ENCODE measurements at places on chromosomes 6 and 20.
A peak's percentile ranks its signal among the peaks of the same experiment; 100 is the strongest.

DNA sequence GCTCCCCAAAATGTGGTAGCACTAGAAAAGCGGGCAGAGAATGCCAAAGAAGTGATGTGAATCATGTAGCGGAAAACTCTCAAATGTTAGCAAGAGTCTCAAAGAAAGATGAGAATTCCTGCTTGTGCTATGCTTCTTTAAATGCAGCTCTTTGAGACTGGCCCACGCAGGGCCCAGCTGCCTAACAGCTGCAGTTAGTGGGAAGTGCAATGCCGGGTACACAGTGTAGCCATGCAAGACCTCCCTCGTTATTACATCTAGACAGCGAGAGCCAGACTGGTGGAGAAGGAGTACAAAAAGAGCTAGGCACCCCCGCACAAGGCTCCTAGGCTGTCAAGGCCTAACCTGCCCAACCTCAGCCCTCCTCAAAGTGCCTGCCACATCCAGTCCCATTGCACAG lies 201.7 kb upstream of the PRDM1 start:
- no peak for DNase-seq

- DNase-seq, result no peak
These were observed 232.5 kb upstream of the TAB2 start for GRCh38 chr6:149084808-149085556.

DNA sequence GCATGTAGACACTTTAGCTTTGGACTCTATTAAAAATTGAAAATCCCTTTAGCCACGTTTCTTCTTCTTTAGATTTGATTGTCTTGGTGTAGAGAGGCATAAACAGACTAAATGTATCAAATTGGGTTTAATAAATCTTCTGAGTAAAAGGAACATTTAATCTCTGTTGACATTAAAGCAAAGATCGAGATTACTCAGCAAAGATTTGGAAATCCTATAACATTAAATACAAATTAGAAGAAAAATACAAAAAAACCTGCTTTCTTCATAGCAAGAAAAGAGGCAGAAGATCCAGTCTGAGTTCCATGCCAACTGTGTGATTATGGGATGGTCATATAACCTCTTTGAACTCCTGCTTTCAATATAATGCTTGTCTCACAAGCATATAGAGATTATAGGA lies 172.3 kb downstream of the GJA1 start:
- no peak for DNase-seq

DNA sequence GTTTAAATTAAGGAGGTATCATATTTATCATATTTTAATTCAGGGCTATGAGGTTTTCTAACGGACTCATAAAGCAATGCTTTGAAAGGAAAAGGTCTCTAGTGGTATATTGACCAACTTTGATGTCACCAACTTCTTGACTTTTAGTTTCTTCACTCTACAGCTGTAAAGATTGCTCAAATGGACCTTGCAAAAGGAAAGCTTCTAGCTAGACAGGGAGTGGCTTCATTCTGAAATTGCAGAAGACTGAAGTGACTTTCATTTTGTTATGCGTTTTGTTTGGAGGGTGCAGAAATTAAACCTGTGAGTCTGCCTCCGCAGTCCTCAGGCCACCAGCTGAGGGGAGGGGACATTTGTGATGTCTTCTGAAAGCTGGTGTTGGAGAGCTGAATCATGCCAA lies 95.7 kb downstream of the SLC24A3 start:
- no peak for DNase-seq

DNA sequence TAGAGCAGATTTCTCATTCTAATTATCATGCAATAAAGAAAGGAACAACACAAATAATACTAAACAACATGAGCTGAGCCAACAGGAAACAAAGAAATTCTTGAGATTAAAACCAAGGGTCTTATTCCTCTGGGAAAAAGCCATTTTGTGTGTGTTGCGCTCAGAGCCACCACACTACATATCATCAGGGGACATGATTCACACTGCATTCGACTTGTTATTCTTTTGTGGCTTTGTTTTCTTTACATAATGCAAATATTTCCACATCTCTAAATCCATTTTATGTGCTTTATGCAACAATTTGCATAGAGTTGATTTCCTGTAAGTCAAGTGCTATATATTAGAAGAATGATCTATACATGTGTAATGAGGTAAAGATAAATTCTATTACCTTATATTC lies 719.6 kb downstream of the TBC1D32 start:
- DNase-seq, result no peak

DNA sequence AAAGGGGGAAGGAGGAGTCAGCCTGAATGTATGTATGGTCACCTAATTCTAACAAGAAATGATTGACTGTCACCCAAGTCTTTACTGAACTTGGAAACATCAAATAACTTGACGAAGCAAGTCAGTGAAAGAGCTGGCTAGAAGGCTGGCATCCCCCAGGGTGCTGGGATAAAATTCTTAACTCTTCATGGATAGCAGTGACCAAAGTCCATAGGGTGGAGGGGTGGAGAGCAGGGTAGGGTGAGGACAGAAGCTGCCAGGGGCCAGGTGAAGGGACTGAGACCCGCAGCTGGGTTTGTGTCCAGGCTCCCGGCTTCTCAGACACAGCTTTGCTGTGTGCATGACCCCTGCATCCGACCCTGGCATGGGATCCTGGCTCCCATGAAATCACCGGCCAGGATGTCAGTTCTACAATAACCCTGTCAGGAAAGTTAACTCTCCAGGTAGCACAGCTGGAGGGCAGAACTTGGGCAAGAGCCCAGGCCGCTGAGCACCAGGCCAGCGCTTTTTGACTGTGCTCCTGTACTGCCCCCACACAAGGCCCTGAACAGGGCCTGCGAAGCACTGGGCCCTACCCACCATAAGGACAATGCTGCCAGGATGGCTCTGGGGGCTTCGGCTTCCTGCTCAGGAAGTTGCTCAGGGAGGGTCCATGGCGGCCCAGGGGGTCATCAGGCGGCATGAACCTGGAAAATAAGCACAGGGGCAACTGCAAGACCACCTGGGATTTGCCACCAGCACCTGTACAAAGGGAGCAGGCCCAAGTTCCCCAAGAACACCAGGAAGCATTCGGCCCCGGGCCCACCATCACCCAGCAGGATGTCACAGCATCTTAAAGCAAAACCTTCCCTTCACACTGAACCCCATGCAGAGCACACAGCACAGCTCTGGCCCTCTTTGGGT lies 32.5 kb downstream of the ZC3H12D start:
- no peak for DNase-seq

- no peak for DNase-seq
These were observed 102.2 kb upstream of the EXOC2 start for GRCh38 chr6:795046-795685.

DNA sequence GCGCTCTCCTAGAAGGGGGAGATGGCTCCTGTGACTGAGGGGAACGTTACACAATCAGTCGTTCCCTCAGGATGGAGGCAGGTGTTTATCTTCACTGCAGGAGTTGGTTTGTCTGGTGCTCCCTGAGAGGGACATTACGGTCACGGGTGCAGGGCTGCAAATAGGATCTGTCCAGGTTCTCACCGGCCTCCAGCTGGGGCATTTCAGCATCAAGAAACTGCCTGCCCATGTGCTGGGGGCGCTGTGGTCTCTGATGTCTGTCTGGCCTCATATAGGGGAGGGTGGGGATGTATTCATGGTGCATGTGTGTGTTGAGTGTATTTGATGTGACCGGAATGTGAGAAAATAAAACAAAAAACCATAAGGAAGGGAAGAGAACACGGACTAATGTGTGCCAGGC lies 77.1 kb downstream of the TBC1D7 start:
- DNase-seq, result peak; percentile 53

DNA sequence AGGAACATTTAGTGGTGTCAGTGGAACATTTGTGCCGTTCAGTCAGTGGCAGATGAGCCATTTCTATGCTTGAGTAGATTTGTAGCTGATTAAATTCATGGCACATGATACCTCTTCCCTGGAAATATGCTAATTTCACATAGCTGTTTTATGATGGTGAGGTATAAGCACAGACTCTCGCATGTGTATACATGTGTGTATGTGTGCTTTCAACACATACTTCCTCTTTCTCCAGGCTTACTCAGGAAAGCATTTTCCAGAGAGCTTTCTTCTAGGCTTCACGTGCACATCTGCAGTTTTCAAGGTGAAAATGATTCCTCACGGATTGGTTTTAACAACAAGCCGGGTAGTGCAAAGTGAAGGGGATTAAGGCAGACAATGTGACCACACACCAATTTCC lies 396.5 kb downstream of the HDGFL1 start:
- DNase-seq, result no peak

DNA sequence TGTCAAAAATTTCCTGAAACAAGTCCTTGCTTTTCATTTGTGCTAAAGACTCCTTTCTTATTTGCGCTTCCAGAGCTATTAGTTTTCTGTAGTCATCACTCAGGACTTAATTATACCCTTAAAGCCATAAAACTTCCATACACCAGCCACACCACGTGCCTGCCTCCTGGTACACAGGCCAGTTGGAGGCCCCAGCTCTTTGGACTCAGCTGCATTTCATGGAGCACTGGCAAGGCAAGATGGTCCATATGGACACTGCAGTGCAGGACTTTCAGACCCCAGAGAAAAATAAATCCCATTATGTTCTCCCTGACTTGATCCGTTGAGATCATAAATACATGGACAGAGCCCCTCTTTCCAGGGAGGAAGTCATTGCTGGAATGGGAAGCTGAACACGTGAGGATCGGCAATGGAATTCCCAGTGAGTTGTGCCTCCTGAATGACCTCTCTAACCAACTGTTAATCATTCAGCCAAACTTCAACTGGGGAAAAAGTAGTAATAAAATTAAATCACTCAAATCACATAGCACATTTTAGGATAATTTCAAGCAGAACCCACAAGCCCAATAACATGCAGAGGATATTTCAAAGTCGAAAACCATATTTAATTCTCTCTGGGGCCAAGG lies 173.1 kb downstream of the HACE1 start:
- DNase-seq, result no peak

- peak; percentile 91 for DNase-seq
These were observed 28.1 kb downstream of the SNRNP48 start for GRCh38 chr6:7617801-7618764.

DNA sequence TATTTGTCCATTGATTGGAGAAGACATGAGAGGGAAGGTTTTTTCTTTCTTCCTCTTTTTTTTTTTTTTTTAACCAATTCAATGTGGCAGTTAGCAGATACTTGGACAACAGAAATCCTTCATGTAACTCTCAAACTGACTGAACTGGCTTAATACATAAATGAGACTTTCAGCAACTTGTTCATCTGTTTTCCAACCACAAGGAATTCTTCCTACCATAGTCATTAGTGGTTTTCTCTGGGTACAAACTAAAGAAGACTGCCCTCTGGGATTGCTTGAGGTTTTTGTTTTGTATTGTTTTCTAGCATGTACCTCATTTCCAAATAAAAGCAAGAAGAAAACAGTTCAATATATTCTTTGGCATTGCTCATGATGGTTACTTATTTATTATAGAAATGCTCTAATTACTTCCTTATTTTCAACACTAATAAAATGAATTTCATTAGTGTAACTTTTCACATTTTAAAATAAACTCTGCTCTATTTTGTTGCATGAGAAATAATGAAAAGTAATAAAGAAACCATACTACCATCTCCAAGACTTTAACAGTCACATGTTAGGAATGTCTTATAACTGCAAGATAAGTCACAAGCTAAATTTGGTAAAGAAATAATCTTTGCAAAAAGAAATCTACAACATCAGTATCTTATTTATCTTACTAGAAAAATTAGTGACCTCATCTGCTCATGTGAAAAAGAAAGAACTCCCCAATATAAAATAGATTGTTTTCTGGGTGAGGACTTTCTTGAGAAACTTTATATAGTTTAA lies 52.0 kb downstream of the ME1 start:
- DNase-seq, result no peak

DNA sequence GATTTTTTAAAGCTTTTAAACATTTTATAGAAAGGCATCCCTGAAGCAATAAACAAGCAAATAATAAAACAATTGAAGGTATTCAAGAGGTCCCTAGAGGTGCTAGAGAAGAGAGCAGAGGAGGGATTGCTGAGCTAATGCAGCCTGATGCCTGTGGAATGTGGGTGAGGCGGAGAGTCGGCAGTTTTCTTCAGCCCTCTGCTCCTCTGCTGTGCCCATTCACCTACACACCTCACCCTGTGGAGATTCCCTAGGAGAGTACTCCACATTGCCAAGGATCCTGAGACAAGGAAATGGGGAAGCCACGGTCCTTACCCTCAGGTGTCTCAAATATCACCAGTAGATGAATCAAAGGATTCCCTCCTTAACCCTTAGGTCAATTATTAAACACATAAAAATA lies 199.8 kb upstream of the POU3F2 start:
- DNase-seq, result no peak

GRCh38 chr20:57464642-57465211 lies 60.2 kb downstream of the CTCFL start:
- no peak for DNase-seq

- no peak for DNase-seq
These were observed 73.4 kb downstream of the FUT9 start for GRCh38 chr6:96089173-96089572.

DNA sequence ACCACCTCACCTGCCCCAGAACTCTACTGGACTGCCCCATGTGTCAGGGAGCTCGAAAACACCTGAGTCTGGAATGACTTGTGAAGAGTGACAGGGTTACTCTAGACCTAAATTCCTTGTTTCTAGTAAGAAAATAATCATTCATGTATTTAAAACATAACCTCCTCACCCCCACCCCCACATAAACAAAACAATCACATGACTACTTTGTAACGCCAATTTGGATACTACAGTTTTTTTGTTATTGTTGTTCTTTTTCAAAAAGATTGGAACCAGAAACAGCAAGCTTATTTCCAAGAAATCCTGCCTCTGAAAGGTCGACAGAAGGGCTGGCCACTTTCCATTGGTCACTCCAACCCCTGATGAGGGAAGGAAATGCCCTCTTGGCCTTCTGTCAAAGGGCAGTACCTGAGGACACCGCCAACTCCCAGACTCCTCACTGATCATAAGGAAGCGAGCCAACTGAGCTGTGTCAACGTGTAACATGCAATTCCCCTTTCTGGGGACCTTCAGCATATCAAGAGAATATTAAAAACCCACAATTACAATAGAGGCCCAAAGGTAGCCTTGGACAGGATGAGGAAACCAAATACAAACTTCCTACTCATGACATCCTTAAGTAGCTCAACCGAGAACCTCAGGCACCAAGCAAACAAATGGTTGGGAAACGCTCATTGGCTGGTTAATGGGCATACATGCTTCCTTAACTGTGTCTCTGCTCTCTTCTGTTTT lies 2.6 kb downstream of the MCUR1 start:
- no peak for DNase-seq

GRCh38 chr20:18052856-18053255 lies 4.9 kb downstream of the OVOL2 start:
- DNase-seq, result no peak

GRCh38 chr6:142827991-142828390 lies 117.0 kb downstream of the HIVEP2 start:
- DNase-seq, result no peak

DNA sequence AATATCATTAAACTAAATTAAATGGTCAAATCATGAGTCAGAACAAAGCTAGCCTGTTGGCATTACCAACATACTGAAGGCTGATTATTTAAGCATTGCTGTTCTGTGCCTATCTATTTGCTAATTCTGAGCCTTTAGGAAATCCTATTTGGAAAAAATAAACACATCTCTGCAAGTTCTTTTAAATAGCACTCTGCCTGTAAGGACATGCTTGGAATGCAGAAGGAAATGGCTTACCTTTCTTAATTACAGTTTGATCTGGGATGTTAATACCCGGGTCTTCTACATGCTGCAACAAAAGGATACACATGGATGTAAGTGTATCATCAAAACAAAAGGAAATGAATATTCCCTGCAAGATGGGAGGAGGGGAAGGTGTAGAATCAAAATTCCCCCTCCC lies 8.3 kb downstream of the TFAP2A start:
- no peak for DNase-seq

Data from lower leg skin (tissue), 4 donors.